ENCODE measurements at places on chromosomes 13 and 19. TPM values are rescaled to one million over a fixed set of nuclear protein-coding genes. Genes with fewer than 3 reads are reported as not detected.
A peak's percentile ranks its signal among the peaks of the same experiment; 100 is the strongest.

Gene KANK2
- total RNA-seq, result 486 TPM

Gene GIPR
- 3.4 TPM for total RNA-seq

GRCh38 chr13:24709186-24709913 is 29.1 kb downstream of the ATP12A start:
- H3K4me3 ChIP-seq, result no peak overlapping the region
- H3K27ac ChIP-seq, result no peak overlapping the region
- no peak for DNase-seq
- no peaks in the 10 kb centered on the region for H3K36me3 ChIP-seq
- no peaks in the 10 kb centered on the region for H3K4me1 ChIP-seq
- H3K27me3 ChIP-seq, result no peaks in the 10 kb centered on the region

- peak overlapping the region; percentile 68 for H3K4me3 ChIP-seq
- no peak overlapping the region for H3K27ac ChIP-seq
- no peaks in the 10 kb centered on the region for H3K36me3 ChIP-seq
- DNase-seq, result no peak
- peaks cover 25% of the 10 kb centered on the region for H3K4me1 ChIP-seq
These were observed 1.2 kb upstream of the CCDC124 start for GRCh38 chr19:17931532-17932191.

Gene SHISA7
- total RNA-seq, result 0.25 TPM

Gene PNPLA6
- 47.4 TPM for total RNA-seq

Gene PCDH20
- total RNA-seq, result 0.98 TPM

- DNase-seq, result no peak
- no peak overlapping the region for H3K27ac ChIP-seq
- H3K4me1 ChIP-seq, result peaks cover 14% of the 10 kb centered on the region
- H3K36me3 ChIP-seq, result no peaks in the 10 kb centered on the region
- no peak overlapping the region for H3K4me3 ChIP-seq
These were observed 41.2 kb upstream of the KCTD4 start for GRCh38 chr13:45242070-45242469.

- H3K4me1 ChIP-seq, result peaks cover 90% of the 10 kb centered on the region
- H3K4me3 ChIP-seq, result no peak overlapping the region
- H3K36me3 ChIP-seq, result no peaks in the 10 kb centered on the region
These were observed 7.6 kb downstream of the AKT2 start for GRCh38 chr19:40277356-40278059.

DNA sequence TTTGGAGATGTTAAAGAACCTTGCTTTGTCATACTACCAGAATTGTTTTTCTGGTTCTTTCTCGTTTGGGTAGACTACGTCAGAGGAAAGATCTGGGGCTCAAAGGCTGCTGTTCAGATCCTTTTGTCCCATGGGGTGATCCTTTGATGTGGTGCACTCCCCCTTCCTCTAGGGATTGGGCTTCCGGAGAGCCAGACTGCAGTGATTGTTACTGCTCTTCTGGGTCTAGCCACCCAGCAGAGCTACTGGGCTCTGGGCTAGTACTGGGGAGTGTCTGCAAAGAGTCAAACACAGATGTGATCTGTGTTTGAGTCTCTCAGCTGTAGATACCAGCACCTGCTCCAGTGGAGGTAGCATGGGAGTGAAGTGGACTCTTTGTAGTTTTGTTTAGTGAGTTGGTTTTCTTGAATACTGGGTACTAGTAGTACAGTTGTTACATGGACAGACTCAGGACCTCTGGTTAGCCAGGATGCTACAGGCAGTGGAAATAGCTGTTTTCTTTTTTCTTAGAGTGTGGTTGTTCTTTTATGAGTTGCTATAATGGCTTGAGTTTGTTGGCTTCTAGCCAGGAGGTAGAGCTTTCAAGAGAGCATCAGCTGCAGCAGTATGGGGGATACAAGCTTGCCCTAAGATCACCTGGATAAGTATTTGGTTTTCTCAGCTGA is 34.4 kb downstream of the DNAJC15 start:
- H3K36me3 ChIP-seq, result no peaks in the 10 kb centered on the region
- H3K4me1 ChIP-seq, result peaks cover 30% of the 10 kb centered on the region
- H3K27me3 ChIP-seq, result no peaks in the 10 kb centered on the region
- no peak for DNase-seq

Gene ZNF443
- 5.9 TPM for total RNA-seq

DNA sequence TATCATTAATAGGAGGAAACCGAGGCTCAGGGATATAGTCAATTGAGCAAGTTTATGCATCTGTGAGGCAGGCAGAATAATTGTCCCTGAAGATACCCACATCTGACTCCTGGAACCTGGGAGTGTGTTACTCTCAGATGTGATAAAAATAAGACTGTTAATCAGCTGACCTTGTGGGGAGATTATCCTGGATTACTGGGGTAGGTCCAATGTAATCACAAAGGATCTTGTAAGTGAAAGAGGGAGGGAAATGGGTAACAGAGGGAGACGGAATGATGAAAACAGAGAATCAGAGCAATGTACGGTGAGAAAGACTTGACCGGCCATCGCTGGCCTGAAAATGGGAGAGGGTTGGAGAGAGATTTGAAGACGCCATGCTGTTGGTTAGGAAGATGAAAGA is 3.2 kb upstream of the EDDM13 start:
- no peaks in the 10 kb centered on the region for H3K27me3 ChIP-seq
- H3K27ac ChIP-seq, result no peak overlapping the region
- H3K36me3 ChIP-seq, result no peaks in the 10 kb centered on the region
- DNase-seq, result no peak
- no peak overlapping the region for H3K4me3 ChIP-seq

Gene HMG20B
- total RNA-seq, result 92.8 TPM

Gene CRLF1
- total RNA-seq, result 15.2 TPM

Measured in vagina (tissue), 2 donors.